ENCODE measurements at places on chromosomes 6 and 20.

- DNase-seq, result no peak
These were observed 309.8 kb downstream of the HIVEP2 start for GRCh38 chr6:142635130-142635529.

DNA sequence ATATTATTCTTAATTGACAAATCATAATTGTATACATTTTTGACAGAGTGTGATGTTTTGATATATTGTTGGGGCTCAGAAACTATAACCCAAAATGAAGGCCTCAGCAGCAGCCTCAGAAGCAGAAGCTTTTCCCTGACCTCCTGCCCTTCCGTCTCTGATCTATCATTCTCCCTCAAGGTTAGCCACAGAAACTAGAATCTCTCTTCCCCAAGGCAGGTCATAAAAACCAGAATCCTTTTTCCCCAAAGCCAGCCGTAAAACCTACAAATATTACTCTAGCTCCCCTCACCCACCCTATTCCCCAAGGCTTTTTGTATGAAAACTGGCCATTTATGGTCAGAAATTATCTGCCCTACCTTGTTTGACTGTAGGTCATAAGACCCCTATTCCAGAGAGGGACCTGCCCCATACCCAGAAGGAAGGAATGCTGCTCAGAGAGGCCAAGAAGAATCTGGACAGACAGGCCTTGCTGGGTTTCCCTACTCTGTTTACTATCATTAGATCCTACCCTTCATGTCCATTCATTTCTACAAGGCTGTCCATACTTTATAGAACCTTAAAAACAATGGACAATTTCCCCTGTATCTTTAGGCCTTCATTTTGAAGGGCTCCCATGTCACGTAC lies 14.5 kb downstream of the OR2B2 start:
- no peak for DNase-seq

GRCh38 chr6:107611094-107611810 lies 121.3 kb downstream of the SOBP start:
- no peak for DNase-seq

GRCh38 chr20:37295595-37295994 lies 6.1 kb downstream of the MANBAL start:
- DNase-seq, result no peak

GRCh38 chr20:46648903-46649649 lies 2.2 kb downstream of the SLC13A3 start:
- no peak for DNase-seq

DNA sequence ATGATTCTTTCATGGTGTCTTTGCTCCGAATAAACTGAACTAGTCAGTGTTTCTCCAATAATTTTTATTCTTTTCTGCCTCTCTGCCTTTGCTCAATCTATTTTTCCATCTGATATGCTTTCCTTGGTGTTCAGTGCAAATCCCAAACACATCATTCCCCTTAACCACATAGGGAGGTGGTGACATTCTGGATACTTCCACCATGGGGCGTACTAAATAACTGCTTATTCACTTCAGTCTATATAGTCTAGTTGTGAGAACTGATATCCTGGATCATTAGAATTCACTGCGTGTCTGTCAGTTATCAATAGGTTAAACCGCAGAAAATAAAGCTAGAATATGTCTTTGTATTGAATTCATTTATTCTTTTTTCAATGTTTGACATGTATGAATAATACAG lies 83.1 kb downstream of the KCNQ5 start:
- no peak for DNase-seq

GRCh38 chr6:122610690-122611455 lies 668 bp downstream of the PKIB start:
- no peak for DNase-seq

- DNase-seq, result peak; percentile 34
These were observed 61.3 kb downstream of the TRERF1 start for GRCh38 chr6:42390228-42390934.

- DNase-seq, result no peak
These were observed 82.4 kb downstream of the SLC2A10 start for GRCh38 chr20:46791722-46792416.

GRCh38 chr20:16216914-16217230 lies 356.4 kb downstream of the KIF16B start:
- no peak for DNase-seq

- DNase-seq, result no peak
These were observed 5.0 kb downstream of the KIF3B start for GRCh38 chr20:32282461-32282860.

- DNase-seq, result no peak
These were observed 32.9 kb downstream of the FOXF2 start for GRCh38 chr6:1422290-1422689.

- DNase-seq, result no peak
These were observed 18.0 kb upstream of the TAF8 start for GRCh38 chr6:42032366-42032765.

DNA sequence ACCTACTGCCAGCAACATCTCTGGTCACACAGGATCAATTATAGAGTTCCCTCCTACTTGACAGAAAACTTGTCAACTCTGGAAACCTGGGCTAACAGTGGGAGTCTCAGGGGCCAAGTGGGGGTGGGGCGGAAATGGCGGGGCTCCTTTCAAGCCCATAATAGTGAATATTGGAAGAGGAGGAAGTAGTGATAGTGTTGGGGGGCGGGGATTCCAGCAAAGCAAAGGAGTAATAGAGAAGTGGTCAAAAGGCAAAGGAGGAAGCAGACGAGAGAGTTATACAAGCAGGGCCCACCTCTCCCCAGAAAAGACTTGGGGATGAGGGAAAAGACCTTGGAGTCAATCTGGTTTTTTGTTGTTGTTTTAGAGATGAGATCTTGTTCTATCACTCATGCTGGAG lies 2.1 kb downstream of the DEF6 start:
- DNase-seq, result no peak
